ENCODE measurements at places on chromosomes 3 and 15.

DNA sequence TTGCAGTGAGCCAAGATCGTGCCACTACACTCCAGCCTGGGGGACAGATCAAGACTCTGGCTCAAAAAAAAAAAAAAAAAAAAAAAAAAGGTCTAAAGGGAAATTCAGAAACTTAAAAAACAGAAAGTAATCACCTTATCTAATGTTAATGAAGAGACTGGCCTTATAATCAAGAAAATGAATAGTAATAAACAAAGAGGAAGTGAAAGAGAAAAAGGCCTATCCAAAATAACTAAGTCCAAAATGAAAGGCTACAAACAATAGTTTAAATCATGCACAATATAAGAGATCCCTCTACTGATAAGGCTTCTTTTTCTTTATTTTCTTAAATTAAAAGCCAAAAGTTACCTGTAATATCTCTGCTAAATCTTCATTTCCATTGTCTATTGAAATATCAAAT is 37.1 kb upstream of the HDC start:
- no peak for DNase-seq

GRCh38 chr3:186380622-186381380 is 18.8 kb upstream of the DGKG start:
- DNase-seq, result no peak

DNA sequence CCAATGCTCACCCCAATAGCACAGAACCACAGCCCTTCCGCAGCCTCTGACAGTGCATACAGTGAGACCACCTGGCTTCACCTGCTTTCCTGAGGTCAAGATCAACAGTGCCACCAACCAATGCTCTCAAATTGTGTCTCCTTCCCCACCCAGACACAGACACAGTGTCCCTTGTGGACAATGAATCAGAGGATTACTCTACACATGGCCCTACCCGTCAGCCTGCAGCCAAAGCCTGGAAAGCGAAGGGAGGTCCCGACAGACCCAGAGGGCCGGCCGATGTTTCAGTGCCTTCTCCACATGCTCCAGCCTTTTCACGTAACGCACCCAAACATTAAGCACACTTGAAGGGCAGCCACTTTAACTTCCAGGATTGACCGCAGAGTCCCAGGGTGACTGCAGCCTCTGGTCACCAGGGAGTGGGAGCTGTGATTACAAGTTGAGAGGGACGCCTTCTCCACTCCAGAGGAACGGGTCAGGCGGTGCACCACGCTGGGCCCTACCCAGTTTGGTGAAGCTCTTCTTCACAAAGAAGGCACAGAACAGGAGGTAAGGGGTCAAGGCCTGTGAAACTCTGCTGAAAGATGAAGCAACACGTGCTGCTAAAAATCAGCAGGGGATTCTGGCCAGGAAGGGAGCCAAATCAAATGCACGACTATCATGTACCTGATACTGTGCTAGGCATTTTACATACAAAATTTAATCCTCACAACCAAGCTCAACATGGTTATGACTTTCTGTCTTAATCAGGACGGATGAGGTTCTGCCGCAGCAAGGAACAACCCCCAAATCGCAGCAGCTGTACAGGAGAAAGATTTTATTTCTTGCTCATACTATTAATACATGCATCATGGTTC is 17.2 kb downstream of the KLHL25 start:
- DNase-seq, result no peak

DNA sequence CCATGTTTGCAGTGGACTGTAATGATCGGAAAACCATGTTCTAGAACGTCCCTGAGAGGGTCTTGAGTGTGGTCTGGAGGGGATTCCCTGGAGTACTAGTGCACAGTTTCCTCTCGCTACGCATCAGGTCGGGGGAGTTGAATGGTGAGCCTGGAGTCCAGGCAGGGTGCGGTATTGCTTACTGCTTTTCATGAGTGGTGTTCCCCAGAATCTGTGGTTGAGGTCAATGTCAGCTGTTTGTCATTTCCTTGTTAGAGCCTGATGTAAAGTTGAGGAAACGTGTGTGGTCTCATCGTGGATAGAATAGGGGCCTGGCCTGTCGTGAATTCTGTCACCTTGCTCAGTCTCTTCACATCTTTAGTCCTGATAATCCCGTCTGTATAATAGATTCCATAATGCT is 328.2 kb upstream of the LRRFIP2 start:
- no peak for DNase-seq

GRCh38 chr15:97115761-97116070 is 785.2 kb downstream of the NR2F2 start:
- no peak for DNase-seq

GRCh38 chr15:90960298-90961091 is 5.8 kb downstream of the RCCD1 start:
- DNase-seq, result no peak

GRCh38 chr3:123743121-123743520 is 141.0 kb downstream of the MYLK start:
- no peak for DNase-seq

DNA sequence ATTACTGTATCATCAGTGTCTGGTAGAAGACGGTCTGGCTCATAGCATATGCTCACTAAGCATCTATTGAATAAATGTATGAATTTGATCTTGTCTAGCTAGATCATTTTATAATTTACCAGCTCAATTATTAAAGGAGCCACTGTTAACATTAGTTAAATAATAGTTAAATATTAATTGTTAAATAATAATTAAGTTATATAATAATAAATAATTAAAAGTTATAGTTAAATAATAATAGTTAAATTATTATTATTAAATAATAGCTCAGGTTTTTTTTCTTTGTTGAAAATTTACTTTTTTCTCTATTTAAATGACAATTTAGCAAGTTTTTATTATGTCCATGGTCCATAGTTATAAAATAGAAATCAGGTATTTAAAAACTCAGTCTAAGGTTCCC is 274.4 kb downstream of the OXSM start:
- DNase-seq, result no peak

DNA sequence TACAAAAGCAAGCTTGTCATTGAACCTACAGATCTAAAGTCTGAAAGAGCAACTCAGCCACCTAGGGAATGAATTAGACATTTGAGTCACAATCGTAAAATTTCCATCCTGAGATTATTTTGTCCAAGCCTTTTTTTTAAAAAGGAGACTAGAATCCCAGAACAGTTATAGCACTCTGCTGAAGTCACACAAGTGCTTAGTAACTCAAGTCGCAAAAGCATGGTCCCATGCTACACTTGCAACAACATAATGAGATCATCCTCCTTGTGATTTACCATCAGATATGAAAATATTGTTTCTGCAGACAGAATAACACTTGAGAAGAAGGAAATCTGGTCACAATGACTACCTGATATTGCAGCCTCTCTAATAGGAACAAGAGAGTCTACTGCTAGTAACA is 106.7 kb downstream of the ZIC4 start:
- no peak for DNase-seq

GRCh38 chr3:39753391-39753790 is 56.0 kb upstream of the MYRIP start:
- DNase-seq, result no peak

- no peak for DNase-seq
These were observed 147.6 kb downstream of the LRRK1 start for GRCh38 chr15:101066501-101067408.

GRCh38 chr3:15241341-15241740 is 35.3 kb downstream of the CAPN7 start:
- DNase-seq, result peak; percentile 10

DNA sequence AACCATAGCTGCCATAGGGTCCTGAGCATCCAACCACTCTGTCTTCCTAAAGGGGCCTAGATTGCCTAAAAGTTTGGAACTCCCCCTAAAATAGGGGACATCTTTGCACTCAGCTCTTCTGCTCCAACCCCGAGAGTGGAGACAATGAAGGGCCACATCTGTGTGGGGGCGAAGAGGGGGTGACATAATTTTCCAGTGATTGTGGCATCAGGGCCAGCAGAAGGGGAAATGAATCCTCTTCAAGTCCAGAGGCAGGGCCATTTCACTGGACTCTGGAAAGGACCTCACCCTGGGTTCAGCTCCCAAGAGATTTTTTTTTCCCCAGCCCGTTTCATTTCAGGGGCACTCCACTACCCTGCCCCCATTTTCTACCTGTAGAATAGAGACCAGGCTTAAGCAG is 4.6 kb upstream of the ANKRD63 start:
- DNase-seq, result no peak

DNA sequence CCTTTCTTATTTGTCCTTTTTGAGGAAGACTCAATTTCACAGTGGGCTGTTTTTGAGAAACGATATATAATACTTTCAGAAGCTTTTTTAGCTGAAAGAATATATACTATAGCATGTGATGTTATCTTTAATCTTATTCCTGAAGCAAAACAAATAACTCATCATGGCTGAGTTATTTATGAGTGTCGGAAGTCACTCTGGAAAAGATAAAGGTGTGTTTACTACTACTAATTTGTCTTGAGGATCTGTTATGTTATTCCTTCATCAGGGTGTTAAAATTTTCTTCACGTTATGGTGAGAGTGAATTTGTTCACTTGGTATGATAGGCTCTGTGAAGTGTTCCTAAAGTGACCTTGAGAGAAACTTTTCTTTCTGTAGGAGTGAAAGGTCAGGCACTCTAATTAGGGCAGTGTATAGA is 4.7 kb downstream of the TCF12 start:
- no peak for DNase-seq
